Left forelimb (tissue), 1 donor: ENCODE measurements at places on chromosomes 12 and 14.
A peak's percentile ranks its signal among the peaks of the same experiment; 100 is the strongest.

- no peak for DNase-seq
These were observed 1381.7 kb upstream of the SEL1L start for GRCh38 chr14:82915381-82915780.

- DNase-seq, result no peak
These were observed 13.0 kb downstream of the PAPLN start for GRCh38 chr14:73250317-73250713.

- DNase-seq, result no peak
These were observed 28.0 kb upstream of the TXNRD1 start for GRCh38 chr12:104187446-104188155.

DNA sequence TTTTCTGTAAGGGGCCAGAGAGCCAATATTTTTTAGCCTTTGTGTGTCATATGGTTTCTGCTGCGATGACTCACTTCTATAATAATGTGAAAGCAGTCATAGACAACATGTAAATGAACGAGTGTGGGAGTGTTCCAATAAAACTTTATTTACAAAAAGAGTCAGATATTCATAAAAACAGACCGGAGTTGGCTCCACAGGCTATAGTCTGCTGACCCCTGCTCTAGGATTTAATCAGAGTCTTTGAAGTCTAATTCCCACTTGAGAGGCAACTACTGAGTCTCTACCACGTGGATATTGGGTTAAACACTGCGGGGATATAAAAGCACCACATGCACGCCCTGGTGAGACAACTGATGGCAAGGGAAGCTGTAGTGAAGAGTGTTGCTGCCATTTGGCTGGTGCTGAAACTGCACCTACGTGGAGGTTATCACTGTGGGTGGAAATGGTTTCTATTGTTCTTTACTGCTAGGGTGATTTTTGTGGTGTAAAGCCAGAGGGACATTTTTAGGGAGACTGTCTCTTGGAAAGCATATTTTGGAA, 3.6 kb upstream of the NINJ2 start:
- DNase-seq, result no peak

- DNase-seq, result no peak
These were observed 52.3 kb downstream of the PLEKHA5 start for GRCh38 chr12:19181666-19182426.

DNA sequence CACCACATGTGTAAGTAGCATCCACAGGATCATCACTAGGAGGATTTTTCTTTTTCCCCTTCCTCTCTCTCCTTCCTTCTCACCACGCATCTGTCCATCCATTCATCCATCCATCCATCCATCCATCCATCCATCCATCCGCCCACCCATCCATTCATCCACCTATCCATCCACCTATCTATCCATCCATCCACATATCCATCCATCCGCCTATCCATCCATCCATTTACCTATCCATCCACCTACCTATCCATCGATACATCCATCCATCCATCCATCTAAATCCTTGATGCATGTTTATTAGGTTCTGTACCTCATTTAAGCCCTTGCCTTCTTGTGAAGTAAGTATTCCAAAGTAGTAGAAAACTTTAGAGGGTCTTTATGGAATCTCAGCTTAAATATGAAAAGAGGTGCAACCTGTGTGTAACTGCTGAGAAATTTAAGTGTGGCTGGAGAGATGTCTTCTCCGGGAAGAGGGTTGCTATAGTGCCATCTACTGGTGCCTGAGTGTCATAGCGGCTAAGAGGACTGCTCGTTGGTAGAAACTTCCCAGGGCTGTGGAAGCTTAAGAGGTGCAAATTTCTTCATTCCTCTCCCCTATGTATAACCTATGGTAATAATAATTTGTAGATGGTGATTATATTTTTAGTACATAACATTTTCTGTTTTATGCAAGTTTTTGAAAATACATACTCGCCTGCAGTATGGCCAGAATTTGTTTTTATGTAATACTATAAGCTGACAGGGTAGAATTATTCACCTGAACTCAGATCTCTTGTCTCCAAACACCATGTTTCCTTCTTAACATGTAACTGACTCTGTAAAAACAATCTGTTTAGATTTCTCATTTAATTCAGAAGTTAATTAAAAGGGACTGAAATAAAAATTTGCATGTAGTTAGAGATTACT, 46.0 kb downstream of the MYO1H start:
- no peak for DNase-seq

DNA sequence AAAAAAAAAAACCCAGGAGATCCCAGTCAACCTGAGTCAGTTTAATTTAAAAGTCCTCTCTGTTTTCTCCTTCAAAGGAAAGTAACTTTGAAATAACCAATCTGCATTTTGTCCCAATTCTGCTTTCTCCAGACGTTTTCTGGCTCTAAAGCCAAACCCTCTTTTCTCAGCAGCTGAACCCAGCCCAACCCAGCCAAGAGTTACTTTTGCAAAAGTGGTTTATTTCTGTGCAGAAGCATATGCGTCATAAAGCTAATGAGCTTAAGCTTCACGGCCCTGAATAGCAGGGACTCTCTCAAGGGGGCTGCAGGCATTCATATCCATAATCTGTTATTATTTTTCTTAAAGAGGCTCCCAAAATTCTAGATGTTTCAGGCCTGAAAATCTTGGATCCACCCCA, 176.6 kb downstream of the GALC start:
- no peak for DNase-seq

- no peak for DNase-seq
These were observed 10.0 kb downstream of the TMCC3 start for GRCh38 chr12:94640134-94640928.

- DNase-seq, result peak; percentile 62
These were observed 188.3 kb upstream of the C14orf180 start for GRCh38 chr14:104390941-104391901.

DNA sequence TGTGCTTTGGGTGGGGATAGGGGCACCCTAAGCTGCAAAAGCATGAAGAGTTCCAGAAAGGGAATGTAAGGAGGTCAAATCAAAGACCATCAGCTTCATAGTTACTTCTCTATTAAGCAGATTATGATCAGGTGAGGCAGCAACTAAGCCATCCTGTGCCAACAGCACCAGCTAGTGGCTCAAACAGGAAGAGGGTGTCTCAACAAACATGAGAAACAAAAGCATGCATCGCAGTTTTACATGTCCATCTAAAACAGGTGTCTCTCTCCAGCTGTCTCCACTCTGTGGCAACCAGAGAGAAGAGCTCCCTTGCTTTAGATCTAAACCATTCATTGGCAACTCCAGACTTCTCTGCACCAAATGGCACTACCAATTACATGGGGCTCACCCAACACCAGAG, 52.9 kb downstream of the ACTN1 start:
- no peak for DNase-seq

GRCh38 chr14:60327447-60328331, 78.7 kb downstream of the PPM1A start:
- peak; percentile 68 for DNase-seq

GRCh38 chr14:74531467-74531866, 37.9 kb downstream of the ISCA2 start:
- DNase-seq, result no peak

DNA sequence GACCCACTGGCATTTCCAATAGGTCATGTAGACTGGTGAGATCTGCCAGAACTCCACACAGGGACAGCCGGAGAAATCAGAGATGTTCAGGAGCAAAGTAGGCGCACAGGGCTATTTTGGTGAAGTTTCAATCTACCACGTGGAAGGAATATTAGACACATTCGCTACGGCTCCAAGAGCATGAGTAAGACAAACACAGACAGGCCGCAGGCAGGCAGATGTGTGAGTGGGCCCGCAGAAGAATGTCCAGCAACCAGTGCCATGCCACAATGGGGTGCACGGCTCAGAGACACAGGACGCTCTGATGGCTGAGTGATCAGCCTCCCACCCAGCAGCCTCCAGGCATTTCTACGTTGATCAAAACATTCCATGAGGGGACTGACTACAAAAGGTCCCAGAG, 10.4 kb downstream of the SLC15A4 start:
- DNase-seq, result no peak

GRCh38 chr12:79187032-79187431, 322.5 kb downstream of the SYT1 start:
- DNase-seq, result no peak
